ENCODE measurements at places on chromosomes 5 and 9.

DNA sequence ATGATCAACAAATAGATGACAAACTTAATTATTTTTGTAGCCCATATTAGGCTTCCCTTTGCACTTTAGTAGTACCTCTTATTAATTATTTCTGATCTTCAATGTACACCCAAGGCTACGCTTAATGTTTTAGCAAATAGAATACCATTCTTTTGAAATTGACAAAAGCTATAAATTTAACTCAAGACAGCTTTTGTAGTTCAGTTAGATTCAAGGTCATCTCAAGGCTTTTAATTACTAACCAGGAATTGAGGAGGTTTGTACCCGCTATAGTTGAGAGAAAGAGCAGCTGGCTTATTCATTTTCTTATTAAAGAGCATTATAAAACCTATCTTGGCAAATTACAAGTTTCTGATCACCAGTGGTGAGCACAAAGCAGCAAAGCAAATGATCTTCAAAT lies 15.1 kb downstream of the NR6A1 start:
- DNase-seq, result no peak

- no peak for DNase-seq
These were observed 2059.1 kb upstream of the CDH6 start for GRCh38 chr5:29134418-29134817.

- no peak for DNase-seq
These were observed 110.1 kb downstream of the INSYN2B start for GRCh38 chr5:169870211-169870610.

GRCh38 chr5:54311176-54311677 lies 854 bp upstream of the ARL15 start:
- DNase-seq, result no peak

DNA sequence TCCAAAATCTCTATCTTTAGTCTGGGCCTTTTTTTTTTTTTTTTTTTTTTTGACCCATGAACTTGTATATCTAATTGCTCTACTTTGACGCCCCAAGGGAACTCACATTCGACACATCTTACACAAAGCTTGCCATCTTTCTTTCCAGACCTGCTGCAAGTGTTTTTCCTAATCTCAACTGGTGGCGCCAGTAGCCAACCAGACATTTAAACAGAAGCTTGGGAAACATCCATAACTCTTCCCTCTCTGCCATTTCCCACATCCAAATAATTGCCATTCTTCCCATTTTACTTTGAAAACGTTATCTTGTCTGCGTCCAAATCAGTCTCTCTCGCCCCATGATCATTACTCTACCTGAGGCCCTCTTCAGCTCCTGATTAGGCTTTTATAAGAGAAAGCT lies 130.9 kb downstream of the PAPPA start:
- no peak for DNase-seq

DNA sequence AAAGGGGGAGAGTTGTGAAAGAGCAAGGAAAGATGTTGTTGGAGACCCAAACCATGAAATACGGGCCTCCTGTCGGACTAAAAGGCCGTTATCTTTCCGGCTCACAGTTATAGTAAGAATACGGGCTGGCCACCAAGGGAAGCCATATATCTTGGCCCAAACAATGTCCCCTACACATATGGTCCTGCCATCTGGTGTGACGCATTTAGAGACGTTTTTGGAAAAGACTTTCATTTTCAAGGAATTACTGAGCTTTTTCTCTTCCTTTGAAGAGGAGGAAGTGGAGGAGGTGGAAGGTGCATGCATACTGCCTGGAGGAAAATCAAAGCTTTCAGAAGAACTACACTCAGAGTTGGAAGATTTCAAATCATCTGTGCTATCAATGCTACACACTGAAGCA lies 26.7 kb downstream of the PWWP2A start:
- DNase-seq, result no peak

GRCh38 chr9:126107693-126108092 lies 218.9 kb upstream of the MVB12B start:
- no peak for DNase-seq

DNA sequence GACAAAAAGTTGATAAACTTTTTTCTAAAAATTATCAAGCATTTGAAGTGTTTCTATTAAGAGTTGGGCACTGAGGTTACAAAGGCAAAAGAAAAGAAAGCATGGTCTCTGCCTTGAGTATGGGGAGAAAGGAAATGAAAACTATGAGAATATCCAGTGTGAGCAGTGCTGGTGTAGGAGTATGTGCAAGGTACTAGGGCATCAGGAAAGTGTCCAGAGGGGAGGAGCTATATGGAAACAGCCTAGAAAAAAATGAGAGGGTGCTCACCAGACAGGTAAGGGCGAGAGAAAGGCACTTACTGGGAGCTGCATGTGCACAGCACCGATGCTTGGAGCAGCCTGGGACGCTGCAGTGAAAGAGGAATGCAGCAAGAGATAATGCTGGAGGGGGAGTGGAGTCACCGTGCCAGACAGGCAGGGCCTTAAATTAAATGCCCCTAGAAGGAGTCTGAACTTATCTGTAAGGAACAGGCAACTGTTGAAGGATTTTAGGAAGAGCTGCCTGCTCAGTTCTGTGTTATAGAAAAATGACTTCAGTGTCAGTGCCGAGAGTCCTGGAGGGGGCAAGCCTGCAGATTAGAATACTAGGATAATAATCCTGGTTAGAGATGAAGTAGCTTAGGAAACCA lies 14.0 kb downstream of the MCC start:
- no peak for DNase-seq

- no peak for DNase-seq
These were observed 25.6 kb downstream of the KCNN2 start for GRCh38 chr5:114387433-114387832.

DNA sequence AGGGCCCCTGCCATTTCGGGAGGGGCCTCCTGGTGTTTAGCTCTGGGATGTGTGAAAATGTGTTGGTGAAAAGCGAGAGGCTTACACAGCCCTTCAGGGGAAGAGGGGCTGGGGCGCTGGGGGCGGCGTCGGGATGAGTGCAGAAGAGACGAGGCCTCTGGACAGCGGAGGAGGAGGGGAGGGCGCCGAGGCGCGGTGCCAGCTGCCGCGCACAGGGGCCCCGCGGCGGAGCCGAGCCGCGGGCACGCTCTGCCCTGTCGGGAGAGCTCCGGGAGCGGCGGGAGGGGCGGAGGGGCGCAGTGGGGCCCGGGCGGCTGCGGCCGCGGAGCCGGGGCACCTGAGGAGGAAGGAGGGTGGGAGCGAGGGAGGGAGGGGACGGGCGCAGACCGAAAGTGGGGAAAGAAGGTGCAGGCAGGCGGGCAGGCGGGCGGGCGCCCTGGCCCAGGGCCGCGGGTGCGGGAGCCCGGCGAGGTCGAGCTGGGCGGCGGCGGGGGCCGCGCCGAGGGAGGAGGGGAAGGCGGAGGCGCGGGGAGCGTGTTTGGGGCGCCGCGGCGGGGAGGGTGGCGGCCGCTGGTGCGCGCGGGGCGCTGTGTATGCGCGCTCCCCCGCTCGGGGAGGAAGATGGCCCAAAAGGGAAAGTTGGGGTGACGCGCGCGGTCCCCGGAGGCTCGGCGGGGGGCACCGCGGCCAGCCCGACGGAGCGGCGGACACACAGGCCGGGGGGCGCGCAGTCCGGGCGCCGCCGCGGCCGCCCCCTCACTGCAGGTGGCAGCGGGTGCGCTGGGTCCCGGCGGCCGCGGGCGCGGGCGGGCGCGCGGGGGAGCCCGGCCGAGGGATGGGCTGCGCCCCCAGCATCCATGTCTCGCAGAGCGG lies at the start of gene PDE8B:
Gene PDE8B (plus strand): TSS at position 590 of the 873 bp plus-strand sequence. CDS start 246 bp downstream, at position 836.
- no peak for DNase-seq

DNA sequence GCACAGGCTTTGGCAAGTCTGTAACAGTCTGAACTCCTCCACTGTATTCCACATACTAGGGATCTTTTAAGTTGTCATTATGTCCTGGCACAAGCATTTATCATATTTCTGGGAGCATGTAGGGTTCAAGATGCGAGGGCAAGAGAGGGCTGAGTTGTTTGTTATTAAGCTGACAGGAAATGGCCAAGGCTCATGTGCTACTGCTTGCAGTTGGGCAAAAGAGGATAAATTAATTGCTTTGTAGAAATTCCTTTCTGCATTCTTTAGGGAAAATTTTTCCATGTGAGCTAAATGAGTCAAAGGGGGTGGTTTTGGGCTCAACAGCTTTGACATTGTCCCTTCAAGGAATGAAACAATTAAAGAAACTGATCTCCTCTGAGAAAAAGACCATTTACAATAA lies 35.4 kb downstream of the DOCK8 start:
- no peak for DNase-seq

DNA sequence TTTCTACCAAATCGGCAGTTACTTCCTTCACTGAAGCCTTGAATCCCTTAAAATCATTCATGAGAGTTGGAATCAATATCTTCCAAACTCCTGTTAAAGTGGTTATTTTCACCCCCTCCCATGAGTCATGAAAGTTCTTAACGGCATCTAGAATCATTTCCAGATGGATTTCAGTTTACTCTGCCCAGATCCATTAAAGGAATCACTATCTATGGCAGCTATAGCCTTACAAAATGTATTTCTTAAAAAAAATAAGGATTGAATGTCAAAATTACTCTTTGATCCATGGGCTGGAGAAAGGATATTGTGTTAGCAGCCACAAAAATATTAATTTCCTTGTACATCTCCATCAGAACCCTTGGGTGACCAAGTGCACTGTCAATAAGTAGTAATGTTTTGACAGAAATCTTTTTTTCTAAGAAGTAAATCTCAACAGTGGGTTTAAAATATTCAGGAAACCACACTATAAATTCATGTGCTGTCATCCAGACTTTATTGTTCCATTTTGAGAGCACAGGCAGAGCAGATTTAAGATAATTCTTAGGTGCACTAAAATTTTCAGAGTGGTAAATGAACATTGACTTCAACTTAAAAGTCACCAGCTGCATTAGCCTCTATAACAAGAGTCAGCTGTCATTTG lies 767.7 kb downstream of the DTWD2 start:
- no peak for DNase-seq

DNA sequence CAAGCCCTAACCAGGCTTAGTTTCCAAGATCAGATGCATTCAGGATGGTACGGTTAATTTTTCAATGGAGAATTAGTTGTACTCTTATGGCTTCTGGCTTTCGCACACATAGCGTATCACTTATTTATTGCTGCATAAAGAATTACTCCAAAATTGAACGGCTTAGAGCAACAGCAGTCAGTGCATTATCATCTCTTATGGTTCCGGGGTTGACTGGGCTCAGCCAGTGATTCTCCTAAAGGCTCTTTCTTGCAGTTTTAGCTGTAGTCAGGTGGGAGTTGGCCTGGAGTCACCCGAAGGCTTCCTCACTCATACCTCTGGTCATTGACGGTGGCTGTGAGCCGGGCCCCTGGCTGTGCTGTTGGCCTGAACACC lies 595 bp upstream of the GRHPR start:
- DNase-seq, result no peak

DNA sequence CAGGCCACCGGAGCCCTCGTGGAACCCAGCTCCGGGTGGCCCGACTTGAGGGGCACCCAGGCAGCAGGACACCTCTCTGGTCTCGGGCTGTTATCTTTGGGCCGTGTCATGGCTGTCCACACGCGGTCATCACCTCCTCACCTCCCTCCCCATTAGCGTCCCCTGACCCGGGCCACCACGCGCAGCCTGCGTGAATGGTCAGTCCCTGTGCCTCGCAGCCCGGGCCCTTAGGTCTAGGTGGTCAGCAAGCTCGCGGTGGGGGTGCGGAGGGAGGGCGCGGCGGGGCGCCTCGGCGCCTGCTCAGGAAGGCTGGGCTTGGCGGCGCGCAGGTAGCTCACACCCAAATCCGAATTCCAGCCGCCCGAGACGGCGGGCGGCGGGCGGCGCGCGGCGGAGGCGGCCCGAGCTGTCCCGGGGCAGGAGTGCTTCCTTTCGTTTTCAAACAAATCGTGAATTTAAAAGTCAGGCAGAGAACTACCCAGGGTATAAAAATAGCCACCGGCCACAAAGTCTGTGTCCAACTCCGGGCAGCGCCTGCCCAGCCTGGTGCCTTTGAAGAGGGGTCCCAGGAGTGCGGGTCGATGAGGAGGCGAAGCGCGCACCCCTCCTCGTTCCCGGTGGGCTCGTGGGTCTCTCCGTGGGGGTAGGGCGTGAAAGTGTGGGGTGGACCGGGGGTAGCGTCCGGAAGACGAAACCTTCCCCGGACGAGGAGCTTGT lies 1.0 kb upstream of the RXRA start:
- DNase-seq, result no peak

DNA sequence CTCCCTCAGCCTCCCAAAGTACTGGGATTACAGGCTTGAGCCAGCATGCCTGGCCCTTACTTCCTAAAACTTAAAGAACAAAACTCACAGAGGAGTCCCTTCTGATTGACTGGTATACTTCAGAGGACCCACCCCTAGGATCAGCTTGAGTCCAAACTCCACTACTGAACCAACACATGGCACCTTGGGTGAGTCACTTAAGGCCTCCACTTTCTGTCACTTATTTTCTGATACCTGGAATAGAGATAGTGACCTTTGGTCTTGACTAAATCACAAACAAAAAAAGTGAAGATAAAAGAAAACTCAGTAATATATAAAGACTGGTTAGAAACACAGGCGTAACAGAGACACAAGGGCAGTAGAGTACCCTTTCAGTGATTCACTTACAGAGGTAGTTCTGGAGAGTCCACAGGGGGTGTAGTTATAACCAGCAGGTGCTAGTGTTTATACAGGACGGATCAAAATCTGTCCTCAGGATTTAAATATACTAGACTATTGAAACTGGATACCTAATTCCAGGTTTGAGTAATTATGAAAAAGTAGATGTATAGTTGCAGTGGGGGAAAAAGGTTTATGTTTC lies 274.3 kb upstream of the ANKRD55 start:
- DNase-seq, result peak; percentile 46

- DNase-seq, result no peak
These were observed 531.1 kb downstream of the CETN3 start for GRCh38 chr5:89878140-89879132.

DNA sequence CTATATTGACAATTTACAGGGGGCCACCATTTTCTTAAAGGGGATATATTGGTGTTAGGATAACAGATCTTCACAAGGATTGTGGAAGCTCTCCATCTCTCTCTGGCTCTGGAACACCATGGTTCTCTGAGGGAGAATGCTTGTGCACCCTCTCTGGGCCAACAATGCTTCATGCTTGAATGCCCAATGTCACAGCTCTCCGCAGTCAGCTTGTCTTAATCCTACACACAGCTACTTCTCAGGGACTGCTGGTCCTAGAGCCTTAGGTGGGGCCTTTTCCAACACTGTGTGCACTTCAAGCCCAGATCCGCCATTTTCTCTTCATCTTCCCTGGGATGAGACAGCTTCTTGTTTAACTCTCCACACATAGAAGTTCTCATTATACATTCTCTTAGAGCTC lies 6.9 kb upstream of the PDLIM4 start:
- DNase-seq, result no peak

GRCh38 chr5:80368661-80369480 lies 39.0 kb upstream of the ZFYVE16 start:
- DNase-seq, result no peak

DNA sequence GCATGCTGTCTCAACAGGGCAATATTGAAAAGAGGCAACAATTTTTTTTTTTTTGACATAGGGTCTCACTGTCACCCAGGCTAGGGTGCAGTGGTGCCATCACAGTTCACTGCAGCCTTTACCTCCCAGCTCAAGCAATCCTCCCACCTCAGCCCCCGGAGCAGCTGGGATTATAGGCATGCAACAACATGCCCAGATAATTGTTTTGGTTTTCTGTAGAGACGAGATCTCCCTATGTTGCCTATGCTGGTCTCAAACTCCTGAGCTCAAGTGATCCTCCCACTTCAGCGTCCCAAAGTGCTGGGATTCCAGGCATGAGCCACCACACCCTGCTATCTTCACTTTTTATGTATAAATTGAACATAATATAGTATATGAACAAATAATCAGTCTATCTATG lies 47.6 kb downstream of the PRELID2 start:
- no peak for DNase-seq
